Activated CD4-positive, CD25-positive, alpha-beta regulatory T cell (primary cell): ENCODE measurements at places on chromosomes 7 and 10.

GRCh38 chr7:44310221-44310848 lies 15.1 kb downstream of the CAMK2B start:
- DNase-seq = no peak

GRCh38 chr7:30164567-30164966 lies 29.8 kb downstream of the MTURN start:
- no peak for DNase-seq

GRCh38 chr7:4225881-4226523 lies 456.1 kb upstream of the FOXK1 start:
- no peak for DNase-seq

GRCh38 chr7:157016024-157016351 lies 5.5 kb upstream of the MNX1 start:
- no peak for DNase-seq

- no peak for DNase-seq
Measured at GRCh38 chr10:68223535-68224165, 8.3 kb downstream of the ATOH7 start.

DNA sequence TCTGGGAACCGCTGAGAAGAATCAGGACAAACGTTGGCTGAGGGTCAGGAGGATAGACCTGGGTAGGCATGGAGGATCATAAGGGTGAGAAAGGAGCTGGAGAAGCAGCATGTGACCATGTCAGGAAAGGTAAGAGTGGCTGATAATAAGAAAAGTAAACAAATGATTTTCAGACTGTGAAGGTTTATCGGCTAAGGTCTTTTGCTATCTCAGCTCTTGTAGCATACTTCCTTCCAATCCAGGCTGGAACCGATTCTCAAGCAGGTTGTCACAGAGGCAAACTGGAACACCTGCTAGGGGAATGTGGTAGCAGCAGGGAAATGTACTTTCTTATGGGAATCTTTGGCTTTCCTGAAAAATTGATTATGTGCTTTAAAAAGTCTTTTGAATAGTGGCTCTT lies 74.7 kb downstream of the TMEM168 start:
- no peak for DNase-seq

DNA sequence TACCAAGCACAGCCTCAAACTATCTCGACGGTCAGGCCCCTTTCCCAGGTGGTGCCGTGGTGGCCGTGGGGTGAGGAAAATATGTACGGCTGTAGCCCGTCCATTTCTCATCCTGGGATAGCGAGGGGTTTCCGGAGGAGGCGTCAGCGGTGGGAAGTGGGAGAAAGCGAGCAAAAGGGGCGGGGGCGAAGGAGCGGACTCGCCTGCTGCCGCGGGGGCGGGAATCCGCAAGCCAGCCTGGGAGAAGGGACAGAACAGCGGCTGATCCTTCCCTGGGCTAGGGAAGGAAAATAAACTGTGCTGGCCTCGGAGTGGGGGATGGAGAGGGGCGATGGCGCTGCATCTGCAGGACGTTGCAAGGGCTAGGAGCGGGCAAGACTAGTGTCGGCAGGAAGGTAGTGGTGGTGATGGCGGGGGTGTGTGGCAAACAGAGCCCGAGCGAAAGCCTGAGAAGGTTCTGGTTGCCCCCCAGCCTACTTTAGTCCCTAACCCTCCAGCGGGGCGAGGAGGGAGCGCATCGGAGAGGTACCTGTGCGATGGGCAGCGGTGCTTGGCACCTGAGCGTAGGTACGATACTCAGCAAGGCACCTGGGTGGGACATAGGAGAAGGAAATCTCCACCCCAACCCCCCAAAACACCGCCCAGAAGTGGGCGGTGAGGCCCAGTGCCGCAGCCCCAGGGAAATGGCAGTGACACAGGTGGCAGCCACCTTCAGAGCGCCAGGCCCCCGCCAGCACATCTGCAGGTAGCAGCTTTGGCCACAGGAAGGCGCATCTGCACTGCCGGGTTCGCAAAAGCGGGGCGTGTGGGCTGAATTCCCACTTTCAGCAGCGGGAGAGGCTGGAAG lies 49.9 kb upstream of the STEAP1B start:
- DNase-seq = no peak

DNA sequence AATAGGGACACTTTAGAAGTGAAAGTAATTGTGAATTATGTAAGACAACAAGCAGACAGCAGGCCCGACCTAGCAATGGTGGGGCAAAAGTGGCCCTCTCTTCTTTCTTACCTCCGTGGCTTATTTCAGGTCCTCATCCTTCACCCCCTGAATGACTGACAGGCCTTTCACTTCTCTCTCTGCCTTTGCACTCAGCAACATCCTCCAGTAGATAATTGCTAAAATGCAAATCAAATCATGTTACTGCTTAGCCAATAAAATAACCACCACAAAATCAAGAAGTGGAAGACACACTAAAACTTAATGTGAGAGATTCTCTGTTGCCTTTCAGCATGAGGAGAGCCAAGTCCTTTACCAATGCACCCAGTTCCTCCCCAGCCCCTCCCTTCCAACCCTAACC lies 274.6 kb upstream of the ZNF32 start:
- no peak for DNase-seq

DNA sequence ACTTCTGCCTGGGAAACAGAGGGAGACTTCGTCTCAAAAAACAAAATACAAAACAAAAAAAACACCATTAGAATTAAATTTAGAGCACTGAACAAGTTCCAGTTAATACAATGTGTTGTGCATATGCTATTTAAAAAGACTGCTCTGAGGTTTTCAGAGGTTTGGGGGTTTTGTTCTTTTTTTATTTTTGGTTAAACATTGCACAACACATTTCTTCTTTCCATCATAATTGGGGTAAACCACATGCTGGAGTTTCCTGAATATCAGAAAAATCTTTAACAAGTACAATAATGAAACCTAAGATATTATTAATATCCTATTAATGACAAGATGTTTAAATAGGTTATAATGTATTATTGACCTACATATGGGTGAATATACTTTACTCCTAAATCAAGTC lies 26.3 kb downstream of the IGF2BP3 start:
- no peak for DNase-seq

GRCh38 chr10:133165556-133166503 lies 5.8 kb downstream of the KNDC1 start:
- DNase-seq = no peak

DNA sequence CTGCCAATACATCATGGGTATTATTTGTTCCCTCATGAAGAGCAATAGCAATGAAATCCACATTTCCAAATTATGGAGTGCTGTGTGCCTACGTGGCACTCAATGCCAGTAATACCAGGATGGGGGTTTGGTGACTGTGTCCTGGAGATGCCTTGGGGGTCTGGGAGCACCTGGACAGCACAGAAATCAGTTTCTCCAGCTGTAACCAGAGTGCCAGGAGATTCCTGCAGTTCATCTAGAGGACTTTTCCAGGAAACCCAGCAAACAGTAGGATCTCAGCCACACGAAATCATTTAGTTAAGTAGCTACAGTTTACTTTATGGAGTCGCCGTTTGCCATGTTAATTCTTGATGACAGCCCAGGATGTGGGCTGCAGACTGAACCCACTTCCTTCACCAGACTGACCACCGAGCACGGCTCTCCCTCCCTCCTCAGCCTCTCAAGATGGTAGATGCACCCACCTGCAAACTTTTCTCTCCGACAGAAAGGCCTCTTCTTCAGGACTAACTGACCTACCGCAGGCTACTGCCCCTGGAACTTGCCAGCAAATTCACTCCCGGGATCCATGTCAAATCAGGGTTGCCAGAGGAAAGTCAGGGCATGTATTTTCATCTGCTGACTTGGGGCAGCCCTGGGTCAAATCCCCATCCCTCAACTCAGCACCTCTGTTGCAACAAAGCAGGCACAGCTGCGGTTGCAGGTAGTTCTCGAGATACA lies 30.3 kb downstream of the MKI67 start:
- DNase-seq = no peak

GRCh38 chr10:70847659-70848360 lies 32.1 kb downstream of the SGPL1 start:
- DNase-seq = no peak

DNA sequence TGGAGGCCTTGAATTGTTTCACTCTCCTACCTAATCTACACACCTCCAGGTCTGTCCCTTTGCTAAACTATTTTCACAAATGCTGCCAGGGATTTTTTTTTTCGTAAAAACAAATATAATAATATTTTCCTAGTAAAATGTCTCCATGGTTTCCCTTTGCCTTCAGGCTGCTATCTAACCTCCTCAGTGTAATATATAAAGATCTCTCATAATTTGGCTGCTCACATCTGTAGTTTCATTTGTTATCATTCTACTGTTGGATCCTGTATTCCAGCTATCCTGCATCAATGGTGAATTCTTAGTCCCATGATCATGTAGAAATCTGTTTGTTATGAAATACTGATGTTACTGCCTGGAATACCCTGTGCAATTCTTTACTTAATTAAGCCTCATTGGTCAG lies 211.9 kb upstream of the CHRM2 start:
- DNase-seq = no peak

DNA sequence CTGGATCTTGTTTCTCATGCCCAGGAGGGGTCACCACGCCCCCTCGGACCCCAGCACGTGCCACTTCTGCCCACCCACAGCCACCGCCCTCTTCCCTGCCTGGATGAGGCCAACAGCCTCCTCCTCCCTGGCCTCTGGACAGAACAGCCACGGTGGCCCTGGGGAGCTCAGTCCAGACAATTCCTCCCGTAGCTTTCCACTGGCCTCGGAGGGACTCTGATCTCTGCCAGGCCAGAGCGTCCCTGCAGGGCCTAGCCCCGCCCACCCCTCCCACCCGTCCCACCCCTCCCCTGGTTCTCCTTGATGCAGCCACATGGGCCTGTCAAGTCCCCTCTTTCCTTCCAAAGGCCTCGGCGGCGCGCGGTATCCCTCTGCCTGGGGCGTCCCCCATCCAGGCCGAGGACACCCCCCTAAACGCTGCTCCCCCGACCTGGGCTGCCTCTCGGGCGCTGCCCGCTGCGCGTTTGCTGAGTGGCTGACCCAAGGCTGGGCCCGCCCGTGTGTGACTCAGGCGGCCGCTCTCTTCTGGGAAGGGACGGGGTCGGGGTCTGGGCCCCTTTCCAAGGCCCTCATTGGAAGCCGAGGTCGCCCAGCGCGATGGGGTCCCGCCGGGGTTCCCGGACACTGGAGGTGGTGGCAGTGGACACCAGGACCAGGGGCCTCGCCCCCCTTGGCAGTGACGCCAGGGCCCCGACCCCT lies 557 bp downstream of the TMEM120A start:
- DNase-seq = no peak

- no peak for DNase-seq
Measured at GRCh38 chr7:116153050-116153449, 57.3 kb upstream of the TES start.

- no peak for DNase-seq
Measured at GRCh38 chr10:79179164-79179956, 110.6 kb downstream of the ZMIZ1 start.

- no peak for DNase-seq
Measured at GRCh38 chr7:863106-863505, 13.2 kb upstream of the GET4 start.

GRCh38 chr7:37045681-37046179 lies 321.4 kb upstream of the AOAH start:
- DNase-seq = no peak

DNA sequence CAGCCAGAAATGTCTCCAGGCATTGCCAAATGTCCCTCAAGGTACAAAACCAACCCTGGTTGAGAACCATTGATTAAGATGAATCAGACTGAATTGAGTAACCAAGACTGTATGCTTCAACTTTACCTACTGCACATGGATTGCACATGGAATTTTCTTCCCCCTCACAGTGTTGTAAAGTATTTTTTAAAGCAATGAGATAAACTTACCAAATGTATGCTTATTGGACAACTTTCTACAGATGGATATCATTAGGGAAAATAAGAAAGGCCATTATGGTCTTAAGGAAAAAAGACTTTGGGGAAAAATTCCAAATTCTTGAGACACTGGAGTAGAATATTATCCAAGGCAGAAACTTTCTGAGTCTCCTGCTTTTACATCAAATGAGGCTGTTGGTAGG lies 20.9 kb upstream of the MTPN start:
- DNase-seq = no peak

- no peak for DNase-seq
Measured at GRCh38 chr10:33091201-33091600, 133.2 kb upstream of the ITGB1 start.

DNA sequence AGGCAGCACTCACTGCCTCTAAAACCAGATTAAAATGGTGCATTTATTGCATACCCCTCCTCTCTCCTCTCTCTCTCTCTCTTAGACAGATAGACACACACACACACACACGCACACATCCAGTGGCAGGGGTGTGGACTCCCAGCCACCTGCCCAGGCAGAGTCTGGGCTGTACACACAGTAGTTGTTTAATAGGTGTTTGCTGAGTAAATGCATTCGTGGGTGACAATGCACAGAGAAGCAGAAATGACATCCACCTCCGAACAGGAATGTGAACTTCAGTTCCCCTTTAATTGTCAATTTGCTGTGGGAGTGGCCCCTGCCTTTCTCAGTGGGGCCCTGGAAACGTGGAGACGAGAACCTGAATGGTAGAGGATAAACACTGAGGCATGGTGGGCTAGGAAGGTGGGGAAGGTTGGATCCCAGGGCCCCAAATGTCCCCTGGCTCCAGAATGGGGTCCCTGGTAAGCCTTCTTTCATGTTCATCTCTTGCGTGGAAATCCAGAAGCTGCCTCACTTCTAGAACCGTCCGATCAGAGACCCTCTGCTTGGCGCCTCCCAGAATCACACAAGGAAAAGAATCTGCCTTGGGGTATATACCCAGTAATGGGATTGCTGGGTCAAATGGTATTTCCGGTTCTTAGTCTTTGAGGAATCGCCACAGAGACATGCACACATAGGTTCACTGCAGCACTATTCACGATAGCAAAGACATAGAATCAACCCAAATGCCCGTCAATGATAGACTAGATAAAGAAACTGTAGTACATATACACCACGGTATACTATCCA lies 58.5 kb upstream of the ECHDC3 start:
- no peak for DNase-seq

- no peak for DNase-seq
Measured at GRCh38 chr10:50384898-50385297, 133.6 kb upstream of the ASAH2 start.

DNA sequence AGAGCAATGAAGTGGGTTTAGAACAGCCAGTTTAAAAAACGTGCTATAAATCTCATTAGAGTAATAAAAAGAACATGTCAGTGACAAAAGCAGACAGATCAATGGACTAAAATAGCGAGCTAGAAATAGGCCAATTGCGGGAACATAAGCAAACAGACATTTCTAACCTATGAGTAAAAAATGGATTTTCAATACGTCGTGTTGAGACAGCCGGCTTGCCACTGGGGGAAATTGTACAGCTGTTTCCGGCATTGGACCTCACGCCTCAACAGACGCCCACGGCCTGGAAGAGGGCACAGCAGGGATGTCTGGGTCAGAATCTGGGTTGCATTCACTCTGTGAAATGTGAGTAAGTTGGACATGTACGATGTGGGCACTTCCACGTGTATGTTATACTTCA lies 92.9 kb downstream of the SVOPL start:
- no peak for DNase-seq

DNA sequence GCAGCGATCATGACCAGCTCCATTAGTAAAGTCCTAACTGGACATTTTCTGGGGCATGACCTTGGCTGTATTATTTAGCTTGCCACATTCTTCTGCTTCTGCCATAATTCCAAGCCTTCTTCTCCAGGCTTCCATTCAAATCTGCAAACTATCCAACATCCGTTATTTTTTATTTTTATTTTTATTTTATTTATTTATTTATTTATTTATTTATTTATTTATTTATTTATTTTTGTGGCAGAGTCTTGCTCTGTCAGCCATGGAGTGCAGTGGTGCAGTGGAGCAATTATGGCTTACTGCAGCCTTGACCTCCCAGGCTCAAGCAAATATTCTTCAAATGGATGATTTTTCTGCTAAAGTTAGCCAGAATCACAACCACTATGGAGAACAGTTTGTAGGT lies 187.2 kb upstream of the CDK1 start:
- no peak for DNase-seq
